GM13976 (cell line): ENCODE measurements at places on chromosomes 2 and 18.

DNA sequence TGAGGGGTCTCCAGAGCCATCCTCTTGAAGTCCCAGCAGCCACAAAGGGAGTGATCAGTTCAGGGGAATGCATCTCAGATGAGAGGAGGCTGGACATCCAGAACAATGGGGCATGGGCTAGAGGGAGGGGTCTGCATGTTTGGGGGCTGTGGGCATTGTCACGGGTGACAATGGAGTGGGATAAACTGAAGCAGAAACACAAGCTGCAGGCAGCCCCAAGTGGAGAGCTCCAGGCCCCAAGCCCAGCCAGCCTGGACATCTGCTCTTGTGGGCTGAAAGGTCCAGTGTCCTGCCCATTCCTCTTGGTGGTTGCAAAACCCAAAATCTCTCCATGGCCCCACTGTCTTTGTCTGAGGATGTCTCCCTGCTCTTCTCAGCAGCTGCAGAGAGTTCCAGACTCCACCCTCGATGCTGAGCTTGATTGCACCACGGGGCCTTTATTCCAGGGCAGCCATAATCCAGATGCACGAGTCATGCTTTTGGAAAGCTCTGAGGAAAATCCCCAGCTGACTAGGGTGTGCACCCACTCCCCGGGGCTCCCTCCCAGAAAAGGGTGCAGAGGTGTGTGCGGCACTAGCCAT, 149.4 kb downstream of the TNS1 start:
- DNase-seq, result no peak

- no peak for DNase-seq
Measured at GRCh38 chr2:152782171-152782570, 63.8 kb downstream of the ARL6IP6 start.

DNA sequence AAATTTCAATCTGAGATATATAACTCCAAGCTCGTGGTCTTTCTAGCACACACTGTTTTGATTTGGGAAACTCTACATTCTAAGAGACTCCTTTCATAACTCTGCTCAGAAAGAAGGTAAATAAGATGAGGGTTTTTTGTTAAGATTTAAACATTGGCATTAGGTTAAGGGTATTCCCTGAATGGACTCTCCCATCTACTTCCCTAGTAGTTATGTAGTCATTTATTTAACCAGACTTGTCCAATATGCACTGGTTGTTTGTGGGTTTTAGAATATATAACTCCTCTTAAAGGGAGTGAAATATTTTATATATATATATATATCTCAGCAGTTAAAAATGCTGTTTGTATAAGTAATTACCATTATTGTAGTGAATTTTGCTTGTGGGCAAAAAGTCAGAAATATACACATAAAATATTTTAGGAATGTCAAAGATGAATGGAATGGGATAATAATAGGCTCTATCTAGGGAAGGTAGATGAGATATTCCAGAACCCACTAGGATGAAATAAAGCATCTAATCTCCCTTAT, 61.5 kb upstream of the WDR75 start:
- DNase-seq, result no peak

- DNase-seq, result no peak
Measured at GRCh38 chr18:26908906-26909305, 43.4 kb upstream of the AQP4 start.

- no peak for DNase-seq
Measured at GRCh38 chr2:13413989-13414388, 697.3 kb downstream of the TRIB2 start.

DNA sequence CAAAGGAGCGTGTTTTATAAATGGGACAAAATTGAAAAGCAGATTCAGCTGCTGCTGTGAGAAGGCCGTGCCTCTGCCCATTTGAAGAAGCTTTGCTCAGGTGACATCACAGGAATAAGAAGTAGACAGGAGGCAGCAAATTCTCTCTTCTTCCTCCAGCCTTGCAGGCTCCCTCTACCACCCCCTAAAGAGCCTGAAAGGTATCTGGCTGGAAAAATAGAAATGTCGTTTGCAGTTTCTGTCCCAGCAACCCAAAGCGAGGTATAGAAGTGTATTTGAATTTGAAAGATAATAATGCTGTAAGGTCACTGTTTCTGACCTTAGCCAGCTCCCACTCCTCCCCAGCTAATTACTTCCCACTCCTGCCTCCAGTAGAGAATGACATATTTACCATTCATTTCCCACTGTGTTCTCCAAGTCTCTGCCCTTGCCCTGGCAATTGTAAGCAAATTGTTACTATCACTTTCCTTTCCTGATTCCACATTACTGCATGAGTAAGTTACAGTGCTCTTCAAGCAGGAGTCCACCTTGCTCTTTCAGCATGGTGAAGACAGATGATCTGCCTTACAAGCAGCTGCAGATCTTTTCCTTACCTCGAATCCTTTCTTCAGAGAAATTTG, 56.8 kb upstream of the RASGRP3 start:
- DNase-seq, result no peak

GRCh38 chr2:78568782-78569373, 456.6 kb upstream of the REG3G start:
- DNase-seq, result no peak

- no peak for DNase-seq
Measured at GRCh38 chr2:126942427-126943203, 43.9 kb downstream of the TEX51 start.

DNA sequence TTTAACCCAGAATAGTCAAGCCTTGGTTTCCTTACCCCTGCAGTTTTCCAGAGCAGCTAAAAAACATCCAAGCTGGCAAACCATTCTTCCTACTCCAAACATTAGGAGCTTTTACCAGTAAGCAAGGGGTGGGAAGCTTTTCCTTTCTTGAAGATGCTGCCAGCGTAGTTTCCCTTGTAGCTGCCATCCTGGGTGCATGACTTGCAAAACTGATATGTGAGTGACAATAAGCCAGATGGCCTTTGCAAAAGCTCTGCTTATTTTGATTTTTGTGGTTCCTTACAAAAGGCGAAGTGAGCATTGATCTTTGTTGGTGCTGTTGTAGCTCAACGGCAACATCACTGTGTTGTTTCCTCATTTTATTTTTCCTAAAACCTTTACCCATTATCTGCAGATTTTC, 138.8 kb downstream of the WDSUB1 start:
- DNase-seq, result no peak

GRCh38 chr2:187442378-187442777, 5.7 kb downstream of the CALCRL start:
- DNase-seq, result no peak
